Activated naive CD8-positive, alpha-beta T cell treated with anti-CD3 and anti-CD28 coated beads for 36 hours (primary cell): ENCODE measurements at places on chromosomes 7 and 10.

DNA sequence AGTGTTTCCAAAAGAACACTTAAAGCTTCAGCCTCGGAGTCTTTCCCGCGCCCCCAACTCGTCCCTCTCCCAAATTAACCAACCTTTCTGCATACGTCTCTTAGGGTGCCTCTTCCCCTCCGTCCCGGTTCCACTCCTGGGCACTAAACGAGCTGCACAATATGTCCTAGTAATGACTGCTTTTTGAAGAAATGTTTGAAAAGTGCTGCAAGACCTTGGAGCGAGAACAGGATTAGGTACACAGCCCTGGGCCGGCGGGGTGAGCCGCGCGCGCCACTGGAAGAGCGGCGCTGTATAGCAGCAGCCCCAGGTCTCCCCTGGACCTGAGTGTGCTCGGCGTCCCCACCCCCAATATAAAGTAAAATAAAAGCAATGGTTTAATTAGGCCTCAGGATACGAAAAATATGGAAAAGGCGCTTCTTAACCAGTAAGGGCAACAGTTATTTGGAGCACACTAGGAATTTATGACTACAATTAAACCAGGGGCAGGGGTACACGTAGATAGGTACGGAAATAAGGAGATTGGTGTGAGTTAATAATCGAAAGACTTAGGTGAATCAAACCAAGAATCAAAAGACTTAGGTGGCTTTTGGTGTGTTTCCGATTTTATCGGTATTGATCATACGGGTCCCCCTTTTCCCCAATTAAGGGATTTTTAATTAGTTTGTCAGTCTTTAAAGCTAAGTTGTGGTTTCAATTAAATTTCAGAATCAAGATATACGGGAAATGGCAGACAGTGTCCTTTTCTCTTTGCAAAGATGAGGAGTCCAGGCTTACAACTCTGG, 1.9 kb downstream of the TET1 start:
- no peak for DNase-seq
- H3K4me1 ChIP-seq: peaks cover 18% of the 10 kb centered on the region
- peaks cover 79% of the 10 kb centered on the region for H3K27me3 ChIP-seq
- H3K4me3 ChIP-seq: peak overlapping the region; percentile 42
- peaks cover 2% of the 10 kb centered on the region for H3K36me3 ChIP-seq

GRCh38 chr7:824081-824480, 8.2 kb upstream of the SUN1 start:
- H3K36me3 ChIP-seq: peaks cover 22% of the 10 kb centered on the region
- no peak for DNase-seq
- no peak overlapping the region for H3K4me3 ChIP-seq
- H3K27me3 ChIP-seq: no peaks in the 10 kb centered on the region
- peaks cover 27% of the 10 kb centered on the region for H3K4me1 ChIP-seq

DNA sequence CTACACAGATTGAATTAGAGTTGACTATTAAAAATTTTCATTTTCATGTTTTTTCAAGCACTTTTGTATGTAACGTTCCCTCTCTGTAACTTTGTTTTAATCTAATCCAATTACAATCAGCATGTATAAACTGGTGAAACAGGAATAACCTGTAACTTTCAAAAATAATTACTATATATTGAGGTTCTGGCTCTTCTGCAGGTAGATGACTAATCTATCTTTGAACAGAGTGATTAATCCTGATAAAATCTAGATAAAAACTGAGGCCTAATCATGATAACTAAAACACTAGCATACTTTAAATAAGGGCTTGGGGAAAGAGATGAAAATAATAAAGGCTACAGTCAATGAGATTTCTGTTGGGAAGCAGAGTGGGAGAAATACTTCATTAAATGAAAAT, 101.6 kb upstream of the KCND2 start:
- H3K4me3 ChIP-seq: no peak overlapping the region
- no peak for DNase-seq
- no peaks in the 10 kb centered on the region for H3K27me3 ChIP-seq
- H3K27ac ChIP-seq: no peak overlapping the region
- H3K4me1 ChIP-seq: no peaks in the 10 kb centered on the region

DNA sequence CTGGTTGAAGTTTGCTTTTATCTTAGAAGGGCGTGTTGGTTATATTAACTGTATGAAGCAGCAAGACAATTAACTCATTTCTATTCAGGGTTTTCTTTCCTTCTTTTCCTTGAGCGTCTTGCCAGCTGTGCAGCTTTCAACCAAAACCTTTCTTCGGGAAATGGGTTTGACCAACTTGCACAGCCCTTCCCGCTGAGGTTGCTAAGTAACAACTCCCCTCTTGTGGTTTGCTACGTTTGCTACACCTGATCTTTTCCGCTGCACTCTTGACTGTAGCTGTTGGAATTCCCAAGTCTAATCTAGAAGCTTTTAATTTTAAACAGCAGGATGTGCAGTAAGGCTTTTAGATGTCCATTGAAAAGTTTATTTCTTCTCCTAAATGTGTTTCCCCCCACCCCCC, 116.9 kb downstream of the CDCA7L start:
- no peak for DNase-seq
- H3K27ac ChIP-seq: no peak overlapping the region
- H3K4me3 ChIP-seq: no peak overlapping the region

GRCh38 chr7:99112979-99113378, 30.9 kb downstream of the SMURF1 start:
- H3K4me3 ChIP-seq: no peak overlapping the region
- H3K36me3 ChIP-seq: peaks cover 32% of the 10 kb centered on the region
- peaks cover 44% of the 10 kb centered on the region for H3K4me1 ChIP-seq
- H3K27me3 ChIP-seq: no peaks in the 10 kb centered on the region
- DNase-seq: no peak

DNA sequence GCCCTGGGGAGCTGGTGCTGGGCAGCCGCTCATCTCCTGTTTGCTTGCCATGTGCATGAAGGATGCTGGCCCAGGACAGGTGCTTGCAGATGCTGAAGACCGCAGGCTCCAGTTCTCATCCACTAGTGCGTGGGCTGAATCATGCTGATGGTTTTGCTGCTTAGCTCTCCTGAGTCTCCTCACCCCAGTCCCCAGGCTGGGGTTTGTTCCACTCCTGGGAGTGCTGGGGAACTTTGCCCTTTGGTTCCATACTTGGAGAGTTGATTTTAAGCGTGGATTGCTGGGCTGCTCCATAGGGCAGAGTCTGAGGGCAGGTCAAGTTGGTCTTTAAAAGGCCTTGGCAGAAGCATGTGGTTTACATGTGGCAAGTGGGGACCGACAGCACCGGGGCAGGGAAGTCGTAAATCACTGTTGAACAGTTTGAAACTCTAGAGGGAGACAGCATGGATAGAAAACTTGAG, 9.1 kb downstream of the DYNC2I1 start:
- peaks cover 15% of the 10 kb centered on the region for H3K36me3 ChIP-seq
- no peak for DNase-seq
- H3K27me3 ChIP-seq: no peaks in the 10 kb centered on the region
- H3K27ac ChIP-seq: peak overlapping the region; percentile 58
- no peak overlapping the region for H3K4me3 ChIP-seq
- H3K4me1 ChIP-seq: peaks cover 41% of the 10 kb centered on the region

DNA sequence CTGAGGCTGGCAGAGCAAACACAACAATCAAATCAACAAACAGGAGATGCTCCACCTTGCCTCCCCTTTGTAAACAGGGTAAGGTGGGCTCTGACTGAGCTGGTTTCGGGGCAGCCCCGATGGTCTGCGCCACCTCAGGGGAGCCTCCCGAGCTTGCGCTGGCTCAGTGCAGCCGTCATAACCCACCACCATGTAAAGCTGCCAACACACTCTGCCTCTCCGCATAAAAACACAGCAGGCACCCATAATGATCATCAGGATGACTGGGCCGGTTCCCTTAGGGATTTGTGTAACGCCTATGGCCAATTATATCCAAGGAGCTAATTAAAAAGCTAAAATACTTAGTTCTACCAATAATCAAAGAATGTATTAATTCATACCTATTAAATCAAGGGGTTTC, 124.5 kb downstream of the PRPF18 start:
- no peak overlapping the region for H3K4me3 ChIP-seq
- H3K27ac ChIP-seq: no peak overlapping the region
- H3K27me3 ChIP-seq: peaks cover 22% of the 10 kb centered on the region

DNA sequence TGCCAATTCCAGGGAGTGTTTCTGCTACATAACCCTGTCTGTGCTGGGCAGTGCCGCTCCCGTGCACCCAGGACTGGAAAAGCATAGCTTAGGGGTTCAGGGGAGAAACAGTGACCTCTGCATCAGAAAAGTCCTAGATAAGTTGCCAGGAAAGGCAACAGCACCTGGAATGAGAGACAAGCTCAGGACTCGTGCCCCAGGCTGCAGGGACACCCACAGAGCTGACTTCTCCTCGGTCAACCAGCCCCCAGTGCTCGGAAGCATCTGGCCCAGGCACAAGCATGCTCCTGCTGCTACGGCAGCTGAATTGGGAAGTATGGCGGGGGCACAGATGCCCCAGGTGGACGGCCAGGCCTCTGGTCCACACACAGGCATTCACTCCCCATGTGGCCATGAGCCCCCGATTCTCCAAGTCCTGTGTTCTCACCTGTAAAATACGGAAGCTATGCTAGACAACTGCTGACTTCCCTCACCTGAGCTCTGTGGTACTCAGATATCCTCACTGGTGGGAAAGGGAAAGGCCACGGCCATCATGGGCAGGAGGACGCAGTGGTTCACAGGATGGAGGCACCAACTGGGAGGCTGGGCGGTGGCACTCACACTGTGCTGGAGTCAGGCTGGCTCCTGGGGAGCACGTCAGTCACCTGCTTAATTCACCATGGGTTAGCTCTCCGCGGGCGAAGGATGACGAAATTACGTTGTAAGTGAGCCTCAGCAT, 220.5 kb downstream of the PTPRN2 start:
- H3K27ac ChIP-seq: no peak overlapping the region
- no peaks in the 10 kb centered on the region for H3K27me3 ChIP-seq
- H3K36me3 ChIP-seq: no peaks in the 10 kb centered on the region
- no peak overlapping the region for H3K4me3 ChIP-seq
- H3K4me1 ChIP-seq: no peaks in the 10 kb centered on the region

DNA sequence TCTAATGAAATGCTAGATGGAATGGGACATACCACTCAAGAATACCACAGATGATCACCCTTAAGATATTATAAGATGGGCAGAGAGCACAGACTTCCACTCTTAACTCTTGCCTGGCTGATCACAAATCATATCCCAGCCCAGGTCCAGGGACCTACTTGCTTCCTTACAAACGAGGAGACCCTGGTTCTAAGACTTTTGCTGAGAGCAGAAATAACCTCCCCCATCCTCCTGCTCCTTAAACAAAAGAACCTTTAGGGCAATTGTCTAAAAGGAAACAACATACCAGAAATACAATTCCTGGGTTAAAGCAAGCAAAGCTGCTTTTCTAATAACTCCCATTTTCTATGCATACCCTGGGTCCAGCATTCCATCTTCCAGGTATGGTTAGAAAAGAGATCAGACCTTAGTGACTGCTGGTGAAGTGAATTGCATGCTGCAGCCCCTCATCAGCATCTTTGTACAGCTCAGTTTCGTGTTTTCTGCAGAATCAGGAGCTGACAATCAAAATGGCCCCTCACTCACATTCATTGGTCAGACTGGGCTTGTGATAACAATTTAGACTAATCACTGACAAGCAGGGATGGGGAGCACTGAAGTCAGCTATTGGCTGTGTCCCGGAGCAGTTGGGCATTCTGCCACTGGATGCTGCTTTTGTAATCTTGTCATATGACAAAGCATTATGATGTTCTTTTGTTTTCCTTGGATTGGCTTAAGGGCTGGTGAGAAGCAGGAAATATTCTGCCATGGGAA, 14.6 kb downstream of the IFIT3 start:
- peaks cover 14% of the 10 kb centered on the region for H3K36me3 ChIP-seq
- H3K4me3 ChIP-seq: no peak overlapping the region
- DNase-seq: no peak
- no peak overlapping the region for H3K27ac ChIP-seq
- H3K27me3 ChIP-seq: peaks cover 67% of the 10 kb centered on the region

DNA sequence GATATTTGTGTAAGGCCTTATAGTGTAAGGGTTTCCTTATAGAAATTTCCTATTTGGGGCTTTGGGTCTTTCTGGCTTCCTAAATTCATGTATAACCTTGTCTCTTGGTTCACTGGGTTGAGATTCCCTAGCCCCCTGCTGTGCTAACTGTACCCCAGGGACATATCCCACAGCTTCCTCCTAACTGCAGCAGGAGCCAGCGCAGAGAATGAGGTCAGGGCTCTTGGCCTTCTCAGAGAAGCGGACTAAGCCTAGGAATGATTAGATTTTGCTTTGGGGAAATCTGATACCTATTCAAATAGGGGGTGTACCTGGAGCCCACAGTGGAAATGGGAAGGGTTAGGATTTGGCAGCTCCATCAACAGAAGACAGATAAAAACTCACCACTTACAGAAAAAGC, 138.1 kb upstream of the EFCAB10 start:
- H3K4me1 ChIP-seq: no peaks in the 10 kb centered on the region
- no peak overlapping the region for H3K27ac ChIP-seq
- no peak for DNase-seq
- no peak overlapping the region for H3K4me3 ChIP-seq
- H3K36me3 ChIP-seq: no peaks in the 10 kb centered on the region

- H3K4me1 ChIP-seq: no peaks in the 10 kb centered on the region
- no peaks in the 10 kb centered on the region for H3K36me3 ChIP-seq
- DNase-seq: no peak
- H3K27me3 ChIP-seq: peaks cover 10% of the 10 kb centered on the region
These were observed 293.2 kb downstream of the FGFR2 start for GRCh38 chr10:121305066-121305465.

GRCh38 chr10:69315610-69316312, 37.5 kb downstream of the HK1 start:
- peaks cover 26% of the 10 kb centered on the region for H3K4me1 ChIP-seq
- peaks cover 17% of the 10 kb centered on the region for H3K36me3 ChIP-seq
- no peak overlapping the region for H3K4me3 ChIP-seq
- no peaks in the 10 kb centered on the region for H3K27me3 ChIP-seq

GRCh38 chr10:63137306-63137705, 4.2 kb downstream of the NRBF2 start:
- no peak overlapping the region for H3K4me3 ChIP-seq
- DNase-seq: no peak
- peaks cover 48% of the 10 kb centered on the region for H3K4me1 ChIP-seq
- H3K36me3 ChIP-seq: peaks cover 41% of the 10 kb centered on the region
- H3K27me3 ChIP-seq: no peaks in the 10 kb centered on the region

GRCh38 chr7:3598854-3599253, 297.8 kb downstream of the SDK1 start:
- H3K27me3 ChIP-seq: no peaks in the 10 kb centered on the region
- H3K36me3 ChIP-seq: no peaks in the 10 kb centered on the region
- no peak overlapping the region for H3K27ac ChIP-seq

GRCh38 chr7:38756521-38756920, 125.3 kb upstream of the AMPH start:
- peaks cover 16% of the 10 kb centered on the region for H3K36me3 ChIP-seq
- H3K4me3 ChIP-seq: no peak overlapping the region
- no peaks in the 10 kb centered on the region for H3K4me1 ChIP-seq
- H3K27ac ChIP-seq: no peak overlapping the region
- no peaks in the 10 kb centered on the region for H3K27me3 ChIP-seq

GRCh38 chr7:157204134-157204533, 65.4 kb downstream of the UBE3C start:
- H3K4me3 ChIP-seq: no peak overlapping the region
- peaks cover 7% of the 10 kb centered on the region for H3K36me3 ChIP-seq
- H3K4me1 ChIP-seq: no peaks in the 10 kb centered on the region
- no peak overlapping the region for H3K27ac ChIP-seq
- no peaks in the 10 kb centered on the region for H3K27me3 ChIP-seq
- no peak for DNase-seq

- no peak overlapping the region for H3K4me3 ChIP-seq
- H3K27me3 ChIP-seq: no peaks in the 10 kb centered on the region
- DNase-seq: no peak
- peaks cover 5% of the 10 kb centered on the region for H3K36me3 ChIP-seq
- no peak overlapping the region for H3K27ac ChIP-seq
- peaks cover 40% of the 10 kb centered on the region for H3K4me1 ChIP-seq
These were observed 105.8 kb downstream of the HIPK2 start for GRCh38 chr7:139671967-139672366.

- H3K4me3 ChIP-seq: peak overlapping the region; percentile 78
- peaks cover 22% of the 10 kb centered on the region for H3K4me1 ChIP-seq
- no peak overlapping the region for H3K27ac ChIP-seq
- H3K36me3 ChIP-seq: no peaks in the 10 kb centered on the region
- H3K27me3 ChIP-seq: peaks cover 89% of the 10 kb centered on the region
These were observed 916 bp downstream of the LAMB1 start for GRCh38 chr7:108001764-108002725.
